Breast epithelium (tissue), 4 donors: ENCODE measurements at places on chromosomes 6 and 20.

DNA sequence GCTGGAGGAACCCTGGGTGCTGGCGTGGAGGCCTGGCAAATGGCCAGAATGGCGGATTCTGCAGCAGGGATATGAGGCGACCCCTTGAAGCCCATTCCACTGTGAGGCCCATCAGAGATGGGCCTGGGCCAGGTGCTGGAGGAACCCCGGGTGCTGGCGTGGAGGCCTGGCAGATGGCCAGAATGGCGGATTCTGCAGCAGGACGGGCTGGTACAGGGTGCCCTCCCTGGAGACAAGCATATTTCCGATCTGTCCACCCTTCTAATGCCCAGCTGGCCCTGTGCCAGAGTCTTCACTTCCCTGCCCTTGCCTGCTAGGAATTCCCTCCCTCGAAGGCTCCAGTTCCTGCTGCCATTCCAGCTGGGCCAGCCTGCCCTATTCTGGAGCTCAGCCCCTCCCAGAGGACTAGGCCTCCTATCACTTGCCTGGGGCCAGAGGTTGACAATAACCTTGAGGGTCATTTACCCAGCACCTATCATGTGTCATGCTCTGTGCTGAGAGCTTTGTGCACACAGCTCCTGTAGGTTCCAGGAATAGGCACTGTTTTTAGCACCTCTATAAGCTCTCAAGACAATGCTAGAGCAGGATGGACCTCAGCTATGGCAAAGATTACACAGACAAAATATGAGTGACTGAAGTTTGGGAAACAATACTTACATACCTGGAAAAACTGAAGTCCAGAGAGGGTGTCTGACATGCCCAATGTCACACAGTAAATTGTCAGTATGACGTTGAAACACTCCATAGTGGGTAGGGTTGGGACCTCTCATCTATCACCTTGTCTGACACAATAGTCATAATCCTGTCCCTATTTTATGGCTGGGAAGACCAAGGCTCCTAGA is 21.4 kb downstream of the SUN5 start:
- DNase-seq = no peak

DNA sequence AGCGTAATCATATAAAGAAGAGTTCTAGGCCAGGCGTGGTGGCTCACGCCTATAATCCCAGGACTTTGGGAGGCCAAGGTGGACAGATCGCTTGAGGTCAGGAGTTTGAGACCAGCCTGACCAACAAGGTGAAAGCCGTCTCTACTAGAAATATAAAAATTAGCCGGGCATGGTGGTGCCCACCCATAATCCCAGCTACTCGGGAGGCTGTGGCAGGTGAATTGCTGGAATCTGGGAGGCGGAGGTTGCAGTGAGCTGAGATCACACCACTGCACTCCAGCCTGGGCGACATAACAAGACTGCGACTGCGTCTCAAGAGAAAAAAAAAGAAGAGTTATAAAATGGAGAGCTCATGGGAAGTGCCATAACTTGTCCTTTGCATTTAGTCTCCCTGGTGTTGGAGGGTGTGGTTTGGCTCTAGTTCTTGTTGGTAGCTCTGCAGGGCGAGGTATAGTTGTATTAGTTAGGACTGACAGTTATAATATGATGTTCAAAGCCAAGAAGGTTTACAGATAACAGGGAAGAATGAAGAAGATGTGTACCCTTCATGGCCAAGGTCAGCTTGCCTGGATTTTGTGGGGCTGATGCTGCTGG is 54.8 kb downstream of the UTRN start:
- DNase-seq = no peak

- peak; percentile 67 for DNase-seq
Observed at GRCh38 chr20:36202891-36203338, 33.4 kb upstream of the AAR2 start.

DNA sequence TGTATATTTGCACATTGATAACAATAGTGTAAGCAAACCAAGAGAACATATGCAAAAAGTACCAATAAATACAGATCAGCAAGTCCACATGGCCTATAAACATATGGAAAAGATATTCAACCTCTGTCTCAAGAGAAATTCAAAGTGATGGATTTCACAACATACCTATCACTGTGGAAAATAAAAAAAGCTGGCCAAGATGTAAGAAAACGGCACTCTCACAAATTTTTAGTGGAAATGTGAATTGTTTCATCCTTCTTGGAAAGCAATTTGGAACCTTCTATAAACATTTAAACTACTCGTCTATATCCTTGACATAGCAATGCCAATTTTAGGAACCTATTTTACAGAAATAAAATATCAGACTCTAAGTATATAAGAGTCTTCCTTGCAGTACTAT is 559.8 kb downstream of the QKI start:
- DNase-seq = no peak

GRCh38 chr20:32820698-32821377 is 1.1 kb downstream of the MAPRE1 start:
- no peak for DNase-seq

DNA sequence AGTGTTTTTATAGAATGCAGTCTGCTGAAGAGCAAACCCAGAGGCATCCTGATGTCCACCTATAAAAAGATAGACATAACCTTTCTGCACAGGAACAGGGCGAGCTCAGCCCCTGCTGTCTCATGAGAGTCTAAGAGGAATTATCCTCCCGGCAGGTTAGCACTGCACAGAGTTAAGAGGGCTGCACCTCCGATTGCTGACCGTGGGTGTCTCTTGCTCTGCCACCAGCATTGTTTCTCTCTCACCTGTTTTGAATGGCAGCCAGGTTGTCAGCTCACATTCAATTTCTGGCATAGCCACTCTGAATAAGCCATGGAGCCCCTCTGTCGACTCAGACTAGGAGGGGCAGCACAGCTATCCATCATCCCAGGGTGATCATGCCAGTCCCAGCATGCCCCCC is 211.2 kb downstream of the PHACTR1 start:
- no peak for DNase-seq

DNA sequence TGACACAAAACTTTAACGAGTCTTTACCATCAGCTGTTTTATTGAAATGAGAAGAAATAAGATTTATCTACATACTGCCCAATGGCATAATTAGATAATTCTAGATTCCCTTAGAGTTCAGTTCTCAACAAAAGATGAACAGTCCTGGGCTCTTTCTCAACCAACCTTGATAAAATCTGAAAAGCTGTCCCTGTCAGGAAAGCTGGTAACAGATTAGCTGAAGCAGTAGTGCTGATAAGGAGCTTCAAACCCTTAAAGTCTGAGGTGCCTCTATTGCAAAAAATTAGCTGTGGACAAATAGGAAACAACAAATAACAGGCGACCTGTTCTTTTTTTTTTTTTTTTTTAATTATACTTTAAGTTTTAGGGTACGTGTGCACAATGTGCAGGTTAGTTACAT is 35.9 kb upstream of the FAM135A start:
- no peak for DNase-seq

- DNase-seq = no peak
Observed at GRCh38 chr20:34403063-34403827, 40.2 kb downstream of the ITCH start.

GRCh38 chr6:97677626-97678025 is 394.6 kb upstream of the MMS22L start:
- DNase-seq = no peak

DNA sequence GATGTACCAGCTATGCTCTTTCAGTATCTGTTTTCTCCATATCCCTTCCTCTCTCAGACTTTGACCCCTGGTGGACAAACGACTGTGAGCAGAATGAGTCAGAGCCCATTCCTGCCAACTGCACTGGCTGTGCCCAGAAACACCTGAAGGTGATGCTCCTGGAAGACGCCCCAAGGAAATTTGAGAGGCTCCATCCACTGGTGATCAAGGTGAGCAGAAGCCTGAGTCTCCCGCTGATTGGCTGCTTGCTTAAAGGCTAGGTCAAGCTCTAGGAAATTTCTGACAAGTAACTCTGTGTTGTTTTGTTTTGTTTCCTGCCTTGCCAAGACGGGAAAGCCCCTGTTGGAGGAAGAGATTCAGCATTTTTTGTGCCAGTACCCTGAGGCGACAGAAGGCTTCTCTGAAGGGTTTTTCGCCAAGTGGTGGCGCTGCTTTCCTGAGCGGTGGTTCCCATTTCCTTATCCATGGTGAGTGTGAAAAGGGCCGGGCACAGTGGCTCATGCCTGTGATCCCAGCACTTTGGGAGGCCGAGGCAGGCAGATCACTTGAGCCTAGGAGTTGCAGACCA is 28.6 kb downstream of the C6orf89 start:
- no peak for DNase-seq

DNA sequence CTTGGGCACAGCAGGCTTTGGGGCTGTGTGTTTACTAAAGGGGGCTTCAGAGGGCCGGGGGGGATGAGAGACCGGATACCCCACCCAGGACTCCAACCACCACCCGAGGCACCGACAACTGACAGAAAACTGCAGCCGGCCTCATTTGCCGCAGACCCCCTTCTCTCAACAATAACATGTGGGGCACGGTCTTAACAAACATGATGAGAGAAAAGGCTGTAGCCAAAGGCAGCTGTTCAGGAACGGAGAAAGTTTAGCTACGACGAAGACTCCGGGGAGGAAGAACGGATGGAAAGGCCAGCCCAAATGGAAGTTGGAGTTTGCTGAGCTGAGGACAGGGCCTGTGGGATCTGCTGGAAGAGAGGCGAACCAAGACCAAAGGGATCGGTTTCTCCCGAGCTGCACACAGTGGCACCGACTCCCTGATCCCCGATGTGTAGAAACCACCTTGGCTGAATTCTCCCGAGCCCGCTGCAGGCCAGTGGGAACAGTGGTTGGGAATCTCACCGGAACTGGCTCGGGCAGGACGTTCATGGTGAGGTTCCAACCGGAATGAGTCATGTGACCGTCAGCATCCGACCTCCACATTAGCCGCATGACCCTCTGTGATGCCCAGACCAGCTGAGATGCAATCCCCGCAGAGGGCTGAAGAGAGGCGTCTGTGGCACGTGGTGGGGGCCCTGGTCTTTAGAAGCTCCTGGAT is 359.3 kb downstream of the TAF4 start:
- no peak for DNase-seq

DNA sequence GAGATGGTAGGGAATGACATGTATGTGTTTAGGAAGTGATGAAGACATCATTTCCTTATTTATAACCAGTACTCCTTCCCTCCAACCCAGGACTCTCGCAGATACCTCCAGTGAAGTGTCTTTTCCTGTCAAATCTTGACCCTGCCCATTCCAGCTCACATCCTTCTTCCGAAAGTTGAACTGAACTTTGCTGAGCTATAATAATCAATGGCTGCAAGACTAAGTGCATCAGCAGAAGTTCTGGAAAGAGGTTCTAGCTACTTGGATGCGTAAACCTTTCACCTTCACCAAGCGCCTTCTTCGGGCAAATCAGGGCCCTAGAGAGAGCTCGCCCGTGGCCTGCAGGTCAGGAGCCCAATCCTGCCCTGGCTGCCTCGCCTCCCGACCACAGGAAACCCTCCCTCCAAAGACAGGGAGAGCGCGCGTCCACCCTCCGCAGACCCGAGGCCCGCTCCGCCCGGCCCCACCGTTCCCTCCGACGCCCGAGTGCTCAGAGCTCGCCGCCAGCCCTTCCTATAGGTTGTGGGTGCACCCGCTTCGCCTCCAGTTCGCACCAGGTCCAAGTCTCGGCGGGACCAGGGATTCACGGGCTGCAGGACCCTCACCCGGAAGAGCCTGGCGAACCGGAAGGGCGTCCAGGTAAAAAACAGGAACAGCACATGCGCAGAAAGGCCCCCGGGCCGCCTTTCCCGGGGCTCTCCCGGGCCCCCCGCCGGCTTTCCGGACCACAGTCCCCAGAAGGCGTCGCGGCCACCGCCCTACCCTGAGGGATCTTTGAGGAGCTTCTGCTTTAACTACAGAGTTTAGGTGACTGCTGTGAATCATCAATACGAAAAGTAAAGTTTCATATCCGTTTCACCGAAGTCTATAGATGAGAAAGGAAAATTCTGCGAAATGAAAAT is at the start of gene ZNF334:
Gene ZNF334, minus strand, starts transcription at position 617 of the 902 bp plus-strand sequence. CDS start 1,457 bp downstream, outside the sequence.
- DNase-seq = peak; percentile 20

- DNase-seq = no peak
Observed at GRCh38 chr6:27879837-27880236, 32.4 kb downstream of the OR2B2 start.

GRCh38 chr6:169370666-169371343 is 117.2 kb upstream of the THBS2 start:
- no peak for DNase-seq

DNA sequence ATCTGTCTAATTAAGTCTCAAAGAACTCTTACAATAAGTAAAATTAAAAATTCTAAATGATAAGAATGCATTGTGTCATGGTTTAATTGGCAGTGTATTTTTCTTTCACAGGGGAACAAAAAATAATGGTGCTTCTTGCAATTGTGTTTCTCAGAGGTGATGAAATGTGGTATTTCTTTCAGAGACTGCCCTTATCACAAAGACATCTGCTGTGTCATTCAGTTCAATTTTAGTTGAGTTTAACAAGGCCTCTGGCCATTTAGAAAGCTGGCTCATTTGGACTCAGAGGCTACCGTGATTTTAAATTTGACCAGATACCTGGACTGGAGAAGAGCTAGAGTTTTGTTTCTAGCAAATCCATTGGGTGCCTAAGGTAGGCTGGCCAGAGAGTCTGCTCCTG is 23.6 kb upstream of the ZNF831 start:
- DNase-seq = no peak

GRCh38 chr6:169251371-169251802 is 2.3 kb downstream of the THBS2 start:
- DNase-seq = no peak

- DNase-seq = no peak
Observed at GRCh38 chr6:129638055-129638684, 71.8 kb downstream of the ARHGAP18 start.

- no peak for DNase-seq
Observed at GRCh38 chr6:154894902-154895301, 100.2 kb upstream of the TIAM2 start.

- DNase-seq = no peak
Observed at GRCh38 chr6:142886431-142887170, 58.4 kb downstream of the HIVEP2 start.

DNA sequence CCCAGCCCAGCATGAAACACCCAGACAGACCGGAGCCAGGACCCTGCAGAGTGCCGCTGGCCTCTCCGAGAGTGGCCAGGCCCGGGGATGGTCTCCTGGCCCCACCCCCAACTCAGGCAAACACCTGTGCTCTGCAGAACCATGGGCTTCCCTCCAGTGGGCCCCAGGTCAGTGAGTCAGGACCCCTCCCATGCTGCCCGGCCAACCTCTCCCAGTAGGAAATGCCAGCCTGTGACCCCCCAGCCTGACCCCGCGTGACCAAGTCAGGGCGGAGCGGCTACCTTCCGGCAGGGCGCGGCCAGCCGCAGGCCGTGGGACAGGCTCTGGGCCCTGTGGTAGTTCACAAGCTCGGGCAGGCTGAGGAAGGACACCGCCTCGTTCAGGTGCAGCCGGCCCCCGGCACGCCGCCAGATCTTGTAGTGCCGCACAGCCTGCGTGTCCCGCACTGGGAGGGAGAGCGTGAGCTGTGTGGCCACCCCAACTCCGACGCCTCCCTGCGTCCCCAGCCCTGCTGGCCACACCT is 3.2 kb downstream of the PTK6 start:
- DNase-seq = no peak

DNA sequence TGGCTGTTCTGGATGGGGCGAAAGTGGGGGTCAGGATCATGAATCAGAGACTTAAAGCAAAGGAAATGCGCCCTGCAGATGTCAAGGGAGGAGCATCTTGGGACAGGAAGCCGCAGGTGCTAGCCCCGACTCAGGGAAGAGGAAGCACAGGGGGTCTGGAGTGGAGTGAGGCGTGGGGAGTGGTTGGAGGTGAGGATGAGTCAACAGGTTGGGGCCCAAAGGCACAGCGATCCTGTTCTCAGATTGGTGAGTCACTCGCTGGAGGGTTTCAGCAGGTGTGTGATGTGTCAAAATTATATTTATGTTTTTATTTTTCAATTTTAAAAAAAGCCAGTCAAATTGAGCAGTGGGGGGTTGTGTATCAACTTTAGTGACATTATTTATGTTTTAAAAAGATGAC is 19.0 kb downstream of the PACSIN1 start:
- DNase-seq = no peak
